Cerebellar cortex (tissue), 1 donor: ENCODE measurements at places on chromosomes 2 and 18.

- DNase-seq: no peak
Measured at GRCh38 chr18:37501136-37501535, 64.5 kb downstream of the CELF4 start.

- DNase-seq: no peak
Measured at GRCh38 chr2:98026292-98026691, 30.5 kb upstream of the TMEM131 start.

DNA sequence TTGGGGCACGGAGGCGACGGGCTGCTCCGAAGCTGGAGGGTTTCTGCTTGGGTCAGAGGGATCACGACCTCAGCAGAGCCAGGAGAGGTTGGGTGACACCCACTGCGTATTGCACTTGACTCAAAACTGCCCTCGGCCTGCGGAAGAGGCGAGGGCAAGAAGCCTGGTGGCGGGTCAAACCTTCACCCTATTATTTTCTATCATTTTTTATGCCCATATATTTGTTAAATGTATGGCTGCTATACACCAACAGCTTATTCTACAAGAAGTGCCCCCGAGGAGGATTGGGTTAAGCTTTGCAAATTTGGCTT, 12.6 kb upstream of the SATB2 start:
- no peak for DNase-seq

GRCh38 chr2:207766697-207767460, 2.8 kb downstream of the FZD5 start:
- no peak for DNase-seq

DNA sequence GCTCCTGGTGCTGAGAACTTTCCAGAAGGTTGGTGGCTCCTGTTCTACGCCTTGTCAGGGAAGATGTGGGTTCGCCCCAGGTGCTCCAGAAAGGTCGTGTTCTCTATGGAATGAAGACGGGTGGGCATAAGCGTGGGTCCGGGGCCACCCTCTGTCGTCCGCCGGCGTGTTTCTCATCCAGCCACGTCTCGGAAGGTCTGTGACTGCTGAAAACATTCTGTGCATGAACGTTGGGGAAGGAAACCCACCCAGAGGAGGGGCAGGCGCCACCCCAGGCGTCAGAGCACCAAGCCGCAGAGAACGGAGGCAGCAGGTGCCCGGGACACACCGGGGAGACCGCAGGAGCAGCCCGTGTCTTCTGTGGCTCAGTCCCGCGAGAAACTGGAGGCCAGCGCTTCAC, 118.2 kb downstream of the RTP5 start:
- DNase-seq: no peak

DNA sequence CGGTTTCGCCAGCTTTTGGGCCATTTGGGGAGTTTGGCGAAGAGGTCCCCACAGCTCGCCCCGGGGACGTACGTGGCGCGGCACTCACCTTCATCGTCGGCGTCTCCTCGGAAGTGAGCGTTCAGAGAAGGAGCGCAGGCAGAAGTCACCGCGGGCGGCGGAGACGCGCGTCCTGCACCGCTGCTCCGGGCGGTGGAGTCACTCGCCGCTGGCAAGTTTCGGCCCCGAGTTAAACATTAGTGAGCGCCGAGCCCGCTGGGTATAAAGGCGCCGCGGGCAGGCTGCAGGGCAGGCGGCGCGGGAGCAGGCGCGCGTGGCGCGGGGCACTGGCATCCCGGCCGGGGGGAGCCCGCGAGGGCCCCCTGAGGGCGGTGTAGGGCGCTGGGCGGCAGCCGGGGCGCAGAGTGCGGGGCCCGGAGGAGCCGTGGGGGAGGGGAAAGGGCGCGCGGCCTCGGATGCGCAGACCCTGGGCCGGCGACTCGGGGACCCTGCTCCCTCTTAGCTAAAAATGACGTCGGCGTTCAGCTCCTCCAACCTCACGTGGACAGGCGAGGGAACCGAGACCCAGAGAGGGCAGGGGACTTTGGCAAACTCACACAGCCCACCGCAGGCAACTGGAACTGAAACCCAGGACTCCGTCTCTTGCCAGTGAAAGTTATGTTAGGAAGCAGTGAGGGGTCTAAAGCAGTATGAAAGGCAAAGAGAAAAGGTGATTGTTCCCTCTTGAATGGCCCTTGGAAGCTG, at the start of gene DPP4:
Gene DPP4 (minus strand): TSS at position 328 of the 744 bp plus-strand sequence. CDS start 234 bp downstream, at position 94.
- DNase-seq: no peak

- no peak for DNase-seq
Measured at GRCh38 chr2:240412211-240412861, 23.1 kb upstream of the GPC1 start.

DNA sequence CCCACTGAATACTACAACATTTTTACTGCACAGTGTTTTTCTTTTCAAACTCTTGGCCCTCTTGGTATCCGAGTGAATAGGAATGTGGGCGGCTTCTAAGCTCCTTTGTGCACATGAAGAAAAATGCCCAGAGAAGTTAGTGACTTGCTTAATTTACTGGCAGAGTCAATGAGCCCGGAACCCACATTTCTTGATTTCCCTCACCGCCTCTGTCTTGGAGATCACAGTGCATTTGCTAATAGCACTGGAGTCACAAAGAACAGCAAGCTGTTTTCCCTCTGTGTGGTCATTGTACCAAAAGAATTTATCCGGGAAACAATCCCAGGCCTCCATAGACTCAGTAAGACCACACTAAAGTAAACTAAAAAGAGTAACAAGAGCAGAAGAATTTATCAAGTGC, 18.9 kb downstream of the STON1 start:
- DNase-seq: peak; percentile 25

DNA sequence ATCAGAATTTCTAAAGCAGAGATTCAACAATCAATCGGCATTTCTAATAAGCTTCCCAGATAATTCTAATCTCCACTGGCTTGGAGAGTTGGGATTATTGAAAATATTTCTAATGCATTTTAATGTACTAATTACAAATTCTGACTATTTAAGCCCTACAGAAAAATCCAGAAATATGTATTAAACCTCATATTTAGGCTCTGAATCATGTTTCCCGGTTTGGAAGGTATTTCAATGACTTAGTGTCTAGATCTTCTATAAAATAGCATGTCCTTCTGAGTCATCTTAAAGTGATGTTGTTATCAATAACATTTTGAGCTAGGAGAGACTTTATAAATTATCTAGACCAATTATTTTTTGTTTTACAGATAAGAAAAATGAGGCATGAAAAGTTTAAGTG, 258.8 kb upstream of the NRXN1 start:
- no peak for DNase-seq

GRCh38 chr2:189657867-189658266, 3.4 kb upstream of the ASNSD1 start:
- DNase-seq: no peak

- no peak for DNase-seq
Measured at GRCh38 chr18:24208270-24209035, 69.6 kb downstream of the CABYR start.

GRCh38 chr2:200222791-200223190, 83.7 kb upstream of the SPATS2L start:
- DNase-seq: no peak

DNA sequence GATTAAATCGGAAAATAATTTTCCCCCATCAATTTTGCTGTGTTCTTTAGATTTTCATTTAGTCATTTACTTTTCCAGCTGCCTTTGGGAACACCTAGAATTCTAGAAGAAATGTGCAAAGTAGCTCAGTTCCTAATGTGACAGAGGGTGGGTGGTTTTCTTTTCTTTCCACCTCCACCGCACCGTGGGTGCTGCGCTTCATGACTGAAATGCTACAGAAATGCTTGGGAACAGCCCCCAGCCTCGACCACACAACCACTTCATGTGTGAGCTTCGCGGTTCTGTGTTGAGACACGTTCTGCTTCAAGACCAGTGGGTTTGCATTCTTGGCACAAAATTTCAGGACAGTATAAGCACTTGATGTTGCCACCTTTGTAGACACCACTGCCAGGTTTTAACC, 30.9 kb downstream of the E2F6 start:
- DNase-seq: no peak

DNA sequence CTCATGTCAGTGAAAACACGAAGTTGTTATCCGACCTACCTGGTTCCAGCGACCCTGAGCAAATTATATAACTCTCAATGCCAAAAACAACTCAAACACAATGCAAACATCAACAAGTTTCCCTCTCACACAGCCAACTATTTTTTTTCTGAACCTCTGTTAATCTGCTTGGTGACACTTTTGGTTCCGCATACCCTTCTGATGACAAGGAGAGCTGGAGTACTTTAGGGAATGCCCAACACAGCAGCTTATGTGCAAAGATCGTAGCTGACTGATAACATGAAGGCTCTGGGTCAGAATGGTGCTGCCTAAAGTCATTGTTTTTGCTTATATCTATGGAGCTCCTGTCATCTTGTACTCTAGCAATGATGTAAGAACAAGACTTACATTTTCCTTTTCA, 72.7 kb upstream of the CCDC68 start:
- no peak for DNase-seq

DNA sequence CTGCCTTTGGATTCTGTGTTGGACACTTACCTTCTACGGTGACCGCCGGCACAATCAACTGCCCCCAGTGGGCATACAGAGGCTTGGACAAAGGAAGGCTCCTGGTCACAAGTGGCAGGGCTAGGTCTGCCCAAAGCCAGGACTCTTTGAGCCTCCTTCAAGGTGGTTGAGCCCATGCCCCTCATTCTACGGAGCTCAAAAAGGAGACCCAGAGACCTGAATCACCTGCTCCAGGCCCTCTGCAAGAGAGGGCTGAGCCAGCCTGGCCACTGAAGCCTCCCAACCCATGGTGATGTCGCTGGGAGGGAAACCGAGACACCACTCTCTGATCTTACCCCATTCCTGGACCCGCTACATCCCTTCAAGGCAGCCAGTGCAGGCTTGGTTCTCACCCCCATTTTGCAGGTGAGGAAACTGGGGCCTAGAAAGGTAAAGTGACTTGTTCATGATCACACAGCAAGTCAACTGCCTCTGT, 87.9 kb downstream of the INHBB start:
- DNase-seq: no peak

DNA sequence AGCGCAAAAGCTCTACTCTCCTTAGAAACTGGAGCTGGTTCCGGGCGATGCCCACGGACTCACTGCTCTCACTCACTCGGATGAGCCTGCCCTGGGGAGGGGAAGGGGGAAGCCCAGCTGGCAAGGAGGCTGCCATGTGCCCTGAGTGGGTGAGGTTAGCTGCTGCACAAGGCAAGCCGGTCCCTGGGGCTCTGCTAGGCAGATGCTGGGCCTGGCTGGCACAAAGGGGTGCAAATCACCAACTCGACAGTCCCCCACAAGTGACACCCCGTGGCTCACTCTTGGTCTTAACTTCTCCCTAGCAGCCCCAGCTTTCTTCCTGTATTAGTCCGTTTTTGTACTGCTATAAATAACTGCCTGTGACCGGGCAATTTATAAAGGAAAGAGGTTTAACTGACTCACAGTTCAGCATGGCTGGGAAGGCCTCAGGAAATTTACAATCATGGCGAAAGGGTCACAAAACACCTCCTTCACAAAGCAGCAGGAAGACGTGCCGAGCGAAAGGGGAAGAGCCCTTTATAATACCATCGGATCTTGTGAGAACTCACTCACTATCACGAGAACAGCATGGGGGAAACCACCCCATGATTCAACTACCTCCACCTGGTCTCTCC, 33.2 kb downstream of the ADCY3 start:
- DNase-seq: no peak

DNA sequence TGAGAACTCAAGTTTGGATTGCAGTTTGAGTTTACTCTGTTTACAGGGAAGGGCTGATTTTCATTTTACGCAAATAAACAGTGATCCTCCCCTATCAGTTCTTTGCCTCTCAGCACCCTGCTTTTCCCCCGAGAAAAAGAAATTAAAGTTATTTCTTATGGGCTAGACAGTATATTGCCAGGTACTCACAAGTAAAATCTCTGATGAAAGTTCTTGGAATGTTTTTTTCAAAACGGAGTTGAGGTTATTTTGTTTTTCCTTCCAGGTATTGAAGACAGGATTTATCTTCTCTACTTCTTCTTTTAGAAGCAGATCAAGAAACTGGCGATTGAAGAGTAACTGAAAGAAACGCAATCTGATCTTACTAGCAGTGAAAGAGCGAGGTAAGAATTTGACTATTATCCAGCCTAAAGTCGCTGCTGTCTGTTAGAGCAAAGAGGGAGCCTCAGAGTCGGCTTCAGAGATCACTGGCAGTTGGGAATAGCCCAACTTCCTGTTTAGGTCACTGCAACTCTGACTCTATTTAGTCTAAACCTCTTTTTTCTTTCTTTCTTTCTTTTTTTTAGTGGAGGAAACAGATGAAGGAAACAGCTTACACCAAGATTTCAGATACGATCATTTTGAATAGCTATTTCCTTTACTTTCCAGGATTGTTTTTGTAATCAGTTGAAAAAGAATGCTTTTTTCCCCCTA, at the start of gene TFPI:
Gene TFPI (minus strand): TSS at position 425 of the 693 bp plus-strand sequence. CDS start 50,667 bp downstream, outside the sequence.
- no peak for DNase-seq

DNA sequence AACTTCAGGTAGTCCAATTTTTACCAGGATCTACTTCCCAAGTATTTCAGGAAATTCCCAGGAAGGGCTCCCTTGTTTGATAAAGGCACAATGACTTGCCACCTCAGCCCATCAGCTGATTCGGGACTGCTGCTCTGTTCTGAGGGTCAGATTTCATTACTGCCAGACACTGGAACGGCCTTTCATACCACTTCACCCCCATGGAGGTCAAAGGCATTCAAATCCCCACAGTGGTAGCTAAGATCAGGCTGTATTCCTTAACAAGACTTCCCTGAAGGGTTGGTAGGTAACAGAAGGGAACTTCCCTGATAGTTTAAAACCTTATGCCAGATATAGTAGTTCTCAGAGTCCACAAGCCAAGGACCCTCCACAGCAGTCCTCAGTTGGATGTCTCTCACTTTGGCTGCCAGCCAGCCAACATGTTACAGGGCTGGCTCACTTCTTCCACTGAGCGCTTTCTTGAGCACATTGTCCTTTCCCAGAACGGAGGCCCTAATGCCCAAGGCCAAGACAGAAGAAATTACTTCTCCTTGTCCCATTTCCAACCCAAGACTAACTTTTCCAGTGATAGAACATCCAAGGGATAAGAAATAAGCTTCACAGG, 40.0 kb upstream of the GLS start:
- DNase-seq: peak; percentile 25

GRCh38 chr2:218734190-218734975, 23.7 kb downstream of the TTLL4 start:
- DNase-seq: no peak

GRCh38 chr2:136284226-136285119, 166.5 kb upstream of the CXCR4 start:
- no peak for DNase-seq

DNA sequence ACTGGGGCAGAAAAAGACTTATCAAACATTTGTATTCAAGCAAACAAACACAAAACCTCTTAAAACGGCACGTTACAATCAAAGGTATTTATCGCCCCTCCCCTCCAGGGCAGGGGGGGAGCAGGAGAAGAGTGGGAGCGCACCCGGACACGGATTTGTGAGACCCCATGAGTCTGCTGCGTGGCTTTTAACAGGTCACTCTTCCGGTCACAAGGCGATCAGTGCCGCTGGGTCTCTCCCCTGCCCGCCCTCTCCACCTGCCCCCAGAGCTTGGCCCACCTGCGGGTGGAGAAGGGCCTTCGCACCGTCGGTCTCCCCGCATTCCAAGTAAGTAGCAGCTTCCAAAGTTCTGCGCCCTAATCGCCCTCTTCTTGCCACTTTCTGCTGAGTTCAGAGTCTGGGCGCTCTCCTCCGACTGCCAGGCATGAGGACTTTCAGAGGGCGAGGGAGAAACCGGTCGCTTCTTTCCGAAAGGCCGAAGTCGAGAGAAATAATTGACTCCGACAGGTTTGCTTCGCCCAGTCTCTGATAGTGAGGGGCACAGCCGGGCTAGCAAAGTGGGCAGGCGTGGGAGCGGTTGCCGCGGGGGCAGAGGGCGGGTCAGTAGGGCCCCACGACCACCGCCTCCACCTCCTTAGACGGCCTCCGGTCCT, 800 bp downstream of the RPRM start:
- DNase-seq: peak; percentile 45
